Mucosa of descending colon (tissue), 3 donors: ENCODE measurements at places on chromosomes 7 and 10. TPM values are rescaled to one million over a fixed set of nuclear protein-coding genes. Genes with fewer than 3 reads are reported as not detected.

DNA sequence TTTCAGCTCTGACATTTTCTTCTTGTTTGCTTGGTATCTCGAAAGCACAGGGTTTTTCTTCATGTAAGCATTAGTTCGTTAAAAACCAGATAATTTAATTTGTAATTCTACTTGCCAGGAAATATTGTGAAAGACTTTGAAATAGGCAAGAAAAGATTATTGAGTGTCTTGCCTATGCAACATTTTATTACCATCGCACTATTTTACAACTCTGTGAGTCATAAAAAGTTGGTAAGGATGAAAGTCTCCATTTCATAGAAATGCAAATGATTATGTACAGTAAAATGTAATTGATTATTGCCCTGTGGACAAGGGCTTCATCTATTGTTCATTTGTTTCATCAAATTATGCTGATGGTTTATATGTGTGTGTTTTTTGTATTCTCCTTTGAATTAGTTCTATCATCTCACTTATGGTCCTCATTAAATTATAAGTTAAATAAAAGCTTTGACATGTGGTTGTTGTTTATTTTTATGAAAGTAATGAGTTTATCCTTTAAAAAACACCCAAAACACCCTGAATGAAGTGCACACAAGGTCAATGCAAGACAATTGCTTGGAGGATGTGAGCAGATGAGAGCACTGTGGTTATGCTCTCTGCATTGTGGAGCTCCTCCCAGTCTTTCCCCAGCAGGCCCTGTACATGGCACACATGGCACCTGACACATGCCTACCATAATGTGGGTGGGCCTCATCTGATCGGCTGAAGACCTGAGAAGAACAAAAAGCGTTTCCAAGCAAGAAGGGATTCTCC lies 230.8 kb downstream of the CXCL12 start:
- no peak for DNase-seq

GRCh38 chr7:18201350-18201749 lies 173.7 kb upstream of the PRPS1L1 start:
- no peak for DNase-seq

GRCh38 chr7:50069613-50070012 lies 23.4 kb downstream of the ZPBP start:
- peak; percentile 49 for DNase-seq

DNA sequence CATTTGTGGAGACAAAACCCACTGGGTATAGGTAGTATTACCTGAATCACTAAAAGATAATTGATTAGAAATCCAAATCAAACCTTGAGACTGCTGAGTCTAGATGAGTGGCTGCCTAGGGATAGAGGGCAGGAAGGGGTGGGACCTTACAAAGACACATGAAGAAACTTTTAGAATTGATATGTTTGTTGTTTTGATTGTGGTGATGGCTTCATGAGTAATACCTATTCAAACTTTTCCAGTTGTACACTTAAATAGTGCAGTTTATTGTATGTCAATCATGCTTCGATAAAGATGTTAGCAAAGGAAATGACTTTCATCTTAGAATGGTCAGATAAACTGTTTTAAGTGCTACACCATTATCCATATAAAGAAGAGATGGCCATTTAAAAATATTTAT lies 188.7 kb upstream of the KAT6B start:
- DNase-seq: no peak

GRCh38 chr7:16086743-16087142 lies 334.6 kb downstream of the CRPPA start:
- DNase-seq: no peak

- no peak for DNase-seq
These were observed 63.4 kb downstream of the SYPL1 start for GRCh38 chr7:106048706-106049020.

DNA sequence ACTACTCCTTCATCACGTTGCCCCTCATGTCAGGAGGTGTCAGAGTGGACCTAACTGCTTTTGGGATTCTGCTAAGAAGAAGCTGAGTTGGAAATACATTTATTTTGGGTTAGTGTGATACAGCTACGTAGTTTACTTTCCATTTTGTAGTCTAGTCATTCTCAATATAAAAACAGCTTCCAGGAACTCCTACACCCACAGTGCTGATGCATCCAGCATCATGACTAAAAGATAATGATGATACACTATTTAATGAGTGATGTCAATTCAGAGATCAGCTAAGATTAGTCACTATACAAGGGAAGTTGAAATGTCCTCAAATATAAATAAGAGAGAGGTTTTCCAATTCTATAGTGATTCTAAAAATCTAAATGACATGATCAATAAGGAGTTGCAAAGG lies 264.2 kb upstream of the SLC26A5 start:
- DNase-seq: no peak

DNA sequence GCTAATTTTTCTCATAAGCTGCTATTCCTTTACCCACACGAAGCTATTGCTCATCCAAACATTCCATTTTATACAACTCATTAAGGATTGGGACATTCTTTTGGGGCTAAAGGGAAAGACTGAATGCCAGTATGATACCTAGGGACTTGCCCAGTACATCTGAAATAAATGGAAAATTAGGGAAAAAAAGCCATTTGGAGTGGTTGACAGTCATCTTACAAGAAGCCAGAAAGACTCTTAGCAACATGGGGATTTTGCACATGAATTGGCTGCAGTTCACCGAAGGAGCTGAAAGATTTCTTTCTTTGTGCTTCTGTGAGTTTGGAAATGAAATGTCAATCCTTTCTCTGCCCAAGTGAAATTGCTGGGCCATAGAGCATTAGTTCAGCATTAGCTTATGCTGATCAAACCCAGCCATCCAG lies 43.3 kb upstream of the MTURN start:
- DNase-seq: no peak

GRCh38 chr7:37128327-37129034 lies 320.2 kb downstream of the ELMO1 start:
- DNase-seq: no peak

- DNase-seq: peak; percentile 92
These were observed 2.1 kb downstream of the PCOLCE start for GRCh38 chr7:100604028-100604975.

GRCh38 chr10:43389867-43390266 lies 18.4 kb downstream of the FXYD4 start:
- DNase-seq: no peak

MET gene
- 35.1 TPM for total RNA-seq

PON3 gene
- total RNA-seq: 8.2 TPM

TAS2R3 gene
- 3.0 TPM for total RNA-seq

CPVL gene
- total RNA-seq: 8.1 TPM

SPDYE2 gene
- total RNA-seq: not detected

GRM8 gene
- 0.41 TPM for total RNA-seq

HSPA12A gene
- 20.6 TPM for total RNA-seq
